T-helper 17 cell (primary cell): ENCODE measurements at places on chromosomes 12 and 14.

GRCh38 chr14:50524060-50524459 is 8.3 kb downstream of the MAP4K5 start:
- DNase-seq, result no peak
- H3K27me3 ChIP-seq, result no peaks in the 10 kb centered on the region
- H3K36me3 ChIP-seq, result peaks cover 4% of the 10 kb centered on the region

DNA sequence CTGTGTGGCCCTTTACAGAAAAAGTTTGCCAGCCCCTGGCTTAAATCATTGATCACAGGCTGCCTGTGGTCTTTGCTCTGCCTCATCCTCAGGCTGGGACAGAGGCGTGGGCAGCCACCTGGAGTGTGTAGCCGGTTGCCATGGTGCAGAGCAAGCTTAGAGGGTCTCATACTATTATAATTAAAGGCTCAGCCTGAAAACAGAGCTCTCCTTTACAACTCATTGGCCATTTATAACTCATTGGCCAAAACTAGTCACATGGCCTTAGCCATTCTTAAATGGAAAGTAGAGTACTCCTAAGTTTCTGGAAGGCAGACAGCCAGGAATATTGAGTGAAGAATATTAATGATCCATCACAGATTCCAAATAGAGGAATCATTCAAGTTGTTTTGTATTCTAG is 3.0 kb downstream of the HSP90B1 start:
- H3K36me3 ChIP-seq, result peaks cover 7% of the 10 kb centered on the region
- H3K4me3 ChIP-seq, result no peak overlapping the region
- DNase-seq, result no peak

DNA sequence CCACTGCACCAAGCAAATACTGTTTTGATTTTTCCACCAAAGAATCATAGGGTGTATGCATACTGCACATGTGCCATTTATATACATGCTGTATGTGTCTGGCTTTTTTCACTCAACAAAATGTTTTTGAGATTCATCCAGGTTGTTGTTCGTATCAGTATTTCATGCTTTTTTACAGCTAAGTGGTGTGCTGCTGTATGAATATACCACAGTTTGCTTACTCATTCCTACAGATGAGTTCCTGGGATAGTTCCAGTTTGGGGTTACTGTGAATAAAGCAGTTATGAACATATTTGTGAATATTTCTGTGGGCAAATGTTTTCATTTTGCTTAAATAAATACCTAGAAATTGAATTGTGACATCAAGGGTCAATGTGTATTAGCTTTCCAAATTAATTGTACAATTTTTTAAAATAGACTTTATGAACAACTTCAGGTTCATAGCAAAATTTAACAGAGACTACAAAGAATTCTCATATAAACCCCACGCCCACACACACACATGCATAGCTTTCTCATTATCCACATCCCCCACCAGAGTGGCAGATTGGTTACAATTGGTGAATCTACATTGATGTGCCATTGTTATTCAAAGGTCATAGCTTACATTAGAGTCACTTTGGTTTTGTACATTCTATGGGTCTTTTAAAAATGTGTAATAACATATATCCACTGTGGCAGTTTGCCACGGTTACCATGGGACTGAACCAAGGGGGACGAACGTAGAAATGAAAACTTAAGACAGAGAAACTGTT is 6.9 kb upstream of the KRT6A start:
- H3K27me3 ChIP-seq, result peaks cover 39% of the 10 kb centered on the region
- H3K36me3 ChIP-seq, result peaks cover 3% of the 10 kb centered on the region
- no peak overlapping the region for H3K27ac ChIP-seq
- peaks cover 4% of the 10 kb centered on the region for H3K4me1 ChIP-seq
- DNase-seq, result no peak
- no peak overlapping the region for H3K4me3 ChIP-seq

GRCh38 chr12:60279221-60279620 is 683.4 kb downstream of the SLC16A7 start:
- no peak overlapping the region for H3K4me3 ChIP-seq
- no peak for DNase-seq
- H3K27me3 ChIP-seq, result no peaks in the 10 kb centered on the region
- no peaks in the 10 kb centered on the region for H3K4me1 ChIP-seq
- no peak overlapping the region for H3K27ac ChIP-seq
- no peaks in the 10 kb centered on the region for H3K36me3 ChIP-seq
